ENCODE measurements at places on chromosomes 5 and 9.

GRCh38 chr5:117889596-117889995, 1098.8 kb downstream of the DTWD2 start:
- DNase-seq, result no peak

GRCh38 chr5:15693933-15694332, 194.0 kb downstream of the FBXL7 start:
- DNase-seq, result no peak

DNA sequence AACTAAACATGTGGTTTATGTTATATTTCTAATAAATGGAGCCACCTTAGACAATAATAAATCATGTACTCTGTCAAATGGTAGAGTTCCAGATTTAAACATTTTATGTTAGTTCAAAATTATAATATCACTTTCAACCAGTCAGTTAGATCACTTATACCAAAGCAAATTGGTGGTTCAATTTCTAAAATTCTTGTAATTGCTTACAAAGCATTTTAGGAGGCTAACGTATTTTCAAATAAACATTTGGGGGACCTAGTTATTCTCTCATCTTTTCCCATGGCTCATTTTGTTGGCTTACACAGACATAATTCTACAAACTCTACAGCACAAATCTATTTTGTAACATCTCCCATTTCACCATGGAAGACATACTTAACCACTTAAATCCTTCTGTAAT, 39.9 kb downstream of the EDIL3 start:
- DNase-seq, result no peak

DNA sequence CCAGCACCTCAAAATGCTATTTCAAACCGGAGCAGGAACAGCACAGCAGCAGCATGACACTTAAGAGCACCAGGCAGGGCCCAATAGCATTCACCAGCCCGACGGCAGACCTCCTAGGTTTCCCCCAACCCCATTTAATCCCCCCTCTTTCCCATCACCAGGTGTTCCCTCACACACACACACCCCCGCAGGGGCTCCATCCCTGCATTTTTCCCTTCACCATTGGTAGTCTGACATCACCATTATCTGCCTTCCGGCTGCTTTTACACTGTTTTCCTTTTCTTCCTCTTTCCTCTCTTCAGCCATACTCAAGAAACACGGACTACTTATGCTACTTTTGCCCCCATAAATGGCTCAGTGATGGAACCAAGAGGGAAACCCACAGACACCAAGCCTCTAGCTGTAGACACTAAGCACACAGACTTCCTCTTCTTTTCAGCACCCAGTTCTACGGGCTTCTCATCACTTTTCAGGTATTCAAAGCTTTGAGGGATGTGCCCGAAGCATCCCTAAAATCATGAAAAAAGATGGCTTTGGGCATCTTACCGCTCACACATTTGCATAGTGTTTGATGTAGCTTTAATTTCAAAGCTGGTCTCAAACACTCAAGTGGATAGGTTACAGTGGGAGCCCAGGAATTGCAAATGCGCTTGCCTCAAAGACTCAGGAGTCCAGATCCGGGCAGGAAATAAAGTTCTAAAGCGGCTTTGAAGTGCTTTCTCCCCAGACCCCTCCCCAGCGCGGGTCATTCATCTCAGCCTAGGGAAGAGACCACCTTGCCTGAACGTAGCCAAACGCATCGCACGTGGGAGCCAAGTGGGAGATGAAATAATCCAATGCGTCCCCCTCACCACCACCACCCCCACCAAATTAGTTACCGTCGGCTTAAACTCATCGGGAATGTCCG, 141.5 kb downstream of the TSSK1B start:
- no peak for DNase-seq

DNA sequence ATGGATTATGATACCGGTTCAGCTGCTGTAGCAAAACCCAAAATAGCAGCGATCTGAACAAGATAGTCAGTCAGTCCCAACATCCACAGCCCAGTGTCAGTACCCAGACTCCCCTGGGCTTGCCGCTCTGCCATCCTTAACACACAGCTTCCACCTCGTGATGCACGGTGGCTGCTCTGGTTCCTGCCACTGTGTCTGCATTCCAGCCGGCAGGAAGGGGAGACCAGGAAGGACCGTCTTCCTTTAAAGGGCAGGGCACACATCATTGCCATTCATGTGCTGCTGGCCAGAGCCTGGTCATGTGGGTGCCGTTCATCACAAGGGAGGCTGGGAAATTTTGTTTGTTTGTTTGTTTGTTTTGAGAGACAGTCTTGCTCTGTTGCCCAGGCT, 131.0 kb upstream of the IER5L start:
- no peak for DNase-seq

DNA sequence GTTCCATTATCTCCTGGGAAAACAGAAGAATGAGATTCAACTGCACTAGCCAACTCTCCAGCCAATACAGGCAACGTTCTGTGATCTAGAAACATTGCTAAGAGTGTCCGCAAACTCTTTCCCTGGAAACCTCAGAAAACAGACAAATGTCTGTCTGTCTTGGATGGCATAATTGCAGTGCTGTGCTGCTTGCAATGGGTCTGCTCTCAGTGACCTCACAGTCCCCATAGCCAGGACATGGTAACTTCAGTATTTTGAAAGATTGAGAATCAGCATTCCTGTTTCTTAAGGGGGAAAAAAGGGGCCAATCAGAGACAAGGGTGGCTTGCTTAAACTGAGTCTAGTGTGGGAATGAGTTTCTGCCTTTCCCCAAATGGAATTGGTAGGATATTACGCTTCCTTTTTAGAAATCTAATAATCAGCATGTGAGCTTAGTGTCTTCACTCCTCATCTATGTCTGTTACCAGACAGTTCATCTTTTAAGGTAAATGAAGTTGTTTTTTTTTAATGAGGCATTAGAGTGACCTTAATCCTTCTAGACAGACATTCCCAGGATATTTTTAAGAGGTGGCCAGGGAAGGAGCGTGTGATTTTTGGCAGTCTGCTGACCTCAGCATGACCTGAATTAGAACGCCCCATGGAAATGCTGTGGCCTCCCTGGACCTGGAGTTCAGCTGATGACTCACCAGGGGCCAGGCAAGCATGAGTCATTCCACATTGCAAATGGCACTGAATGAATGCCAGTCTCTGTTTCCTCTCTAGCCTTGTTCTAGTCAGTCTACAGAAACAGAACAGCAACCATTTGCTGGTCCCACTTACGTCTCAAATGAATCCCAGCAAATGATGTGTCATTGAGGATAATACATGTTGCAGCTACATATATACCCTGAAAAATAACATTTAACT, 210.2 kb upstream of the ACTBL2 start:
- DNase-seq, result peak; percentile 0

DNA sequence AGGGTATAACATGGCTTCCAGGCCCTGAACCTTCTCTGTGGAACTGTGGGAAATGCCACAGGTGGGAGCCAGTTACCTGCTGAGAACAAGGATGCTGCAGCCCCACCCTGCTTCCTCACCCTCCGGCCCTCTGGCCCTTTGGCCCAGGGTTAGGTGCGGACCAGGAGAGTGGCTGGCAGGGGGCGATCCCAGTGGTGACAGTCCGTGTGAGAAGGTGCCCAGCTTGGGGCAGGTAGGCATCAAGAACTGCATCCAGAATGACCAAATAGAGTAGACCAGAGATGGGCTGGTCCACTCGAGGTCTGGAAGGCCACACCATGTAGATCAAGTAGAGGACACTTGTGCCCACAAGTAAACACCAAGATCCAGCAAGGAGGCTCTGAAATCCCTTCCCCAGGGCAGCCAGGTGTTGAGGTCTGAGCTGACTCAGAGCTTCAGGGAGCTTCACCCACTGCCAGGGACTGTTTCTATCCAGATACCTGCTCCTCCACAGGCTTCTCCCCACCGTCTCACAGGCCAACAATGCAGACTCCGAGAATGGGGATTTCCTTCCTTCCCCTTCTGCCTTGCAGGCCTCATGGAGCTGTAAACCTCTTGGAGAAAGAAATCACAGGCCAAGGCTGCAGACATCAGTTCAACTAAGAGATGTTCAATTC, 61.4 kb upstream of the ZSWIM6 start:
- no peak for DNase-seq

DNA sequence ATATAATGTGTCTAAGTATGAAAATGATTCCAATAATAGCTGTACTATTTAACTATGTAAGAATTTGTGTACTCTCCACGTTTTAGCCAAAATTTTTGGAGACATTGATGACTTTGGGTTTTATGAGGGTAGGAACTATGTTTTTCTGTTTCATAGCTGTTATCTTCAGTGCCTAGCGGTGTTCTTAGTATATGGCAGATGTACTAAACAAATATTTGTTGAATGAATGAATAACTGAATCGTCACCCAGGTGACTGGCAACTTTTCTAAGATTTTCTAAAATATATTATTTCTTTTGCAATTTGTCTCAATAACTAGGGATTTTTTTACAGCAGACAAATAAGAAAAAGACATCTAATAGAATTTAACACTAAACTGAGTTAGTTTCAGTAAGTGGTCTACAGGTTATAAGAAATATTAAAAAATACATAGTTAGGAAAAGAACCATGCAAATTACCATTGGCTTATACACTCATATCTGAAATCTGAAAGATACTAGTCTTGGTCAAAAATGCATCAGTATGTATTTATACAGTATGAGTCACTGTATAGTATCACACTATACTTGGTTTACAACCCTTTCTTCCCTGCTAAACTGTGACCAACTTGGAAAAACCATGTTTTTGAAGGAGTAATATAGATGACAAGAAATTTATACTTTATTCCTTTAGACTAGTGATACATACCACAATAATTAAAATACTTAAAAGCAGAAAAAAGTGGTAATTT, 10.5 kb upstream of the ERCC6L2 start:
- DNase-seq, result no peak

- DNase-seq, result no peak
Measured at GRCh38 chr9:69500896-69501295, 171.3 kb downstream of the APBA1 start.

DNA sequence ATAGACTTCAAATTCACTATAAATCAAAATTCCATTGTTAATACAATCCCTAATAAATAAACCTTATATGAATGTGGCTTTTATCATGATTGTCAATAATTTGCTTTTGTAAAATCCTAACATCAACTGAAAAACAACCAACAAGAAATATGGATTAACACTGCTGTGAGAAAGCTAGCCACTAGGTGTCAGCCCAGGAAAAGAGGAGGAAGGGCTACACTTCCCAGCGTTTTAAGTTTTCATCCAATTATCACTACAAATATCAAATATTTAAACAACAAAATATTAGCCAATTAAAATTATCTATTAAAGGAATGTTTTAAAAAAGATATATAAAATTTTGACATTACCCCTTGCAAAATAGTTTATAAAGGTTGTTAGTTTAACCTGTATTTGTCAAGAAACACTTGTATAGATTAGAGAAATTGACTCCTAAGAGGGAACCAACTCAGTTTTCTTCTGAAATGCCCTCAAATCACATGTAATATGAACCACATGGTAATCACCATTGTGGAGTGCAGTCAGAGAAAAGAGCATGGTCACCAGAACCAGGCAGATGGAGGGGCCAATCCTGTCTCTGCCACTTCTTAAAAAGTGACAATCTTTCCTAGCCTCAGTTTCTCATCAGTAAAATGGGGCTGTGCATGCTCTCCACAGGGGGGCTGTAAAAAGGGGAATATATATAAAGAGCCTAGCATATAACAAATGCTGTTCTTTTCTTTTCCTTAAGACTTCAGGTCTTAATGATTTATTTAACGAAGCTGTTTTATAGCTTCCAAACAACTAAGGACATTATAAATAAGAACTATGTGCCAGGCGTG, 188.2 kb downstream of the CRB2 start:
- DNase-seq, result peak; percentile 26

GRCh38 chr5:125559296-125559695, 812.9 kb upstream of the ZNF608 start:
- DNase-seq, result no peak

DNA sequence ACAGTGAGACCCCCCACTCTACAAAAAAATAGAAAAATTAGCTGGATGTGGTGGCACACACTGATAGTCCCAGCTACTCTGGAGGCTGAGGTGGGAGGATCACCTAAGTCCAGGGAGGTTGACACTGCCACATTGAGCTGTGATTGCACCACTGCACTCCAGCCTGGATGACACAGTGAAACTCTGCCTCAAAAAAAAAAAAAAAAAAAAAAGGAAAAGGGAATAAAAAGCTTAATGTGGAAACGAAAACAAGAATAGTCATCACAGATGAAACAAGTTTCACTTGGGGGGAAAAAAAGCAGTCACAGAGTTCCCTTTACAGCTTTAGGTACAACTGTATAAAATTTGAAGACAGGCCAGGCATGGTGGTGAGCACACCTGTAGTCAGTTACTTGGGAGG, 84.2 kb downstream of the FNBP1 start:
- DNase-seq, result no peak

DNA sequence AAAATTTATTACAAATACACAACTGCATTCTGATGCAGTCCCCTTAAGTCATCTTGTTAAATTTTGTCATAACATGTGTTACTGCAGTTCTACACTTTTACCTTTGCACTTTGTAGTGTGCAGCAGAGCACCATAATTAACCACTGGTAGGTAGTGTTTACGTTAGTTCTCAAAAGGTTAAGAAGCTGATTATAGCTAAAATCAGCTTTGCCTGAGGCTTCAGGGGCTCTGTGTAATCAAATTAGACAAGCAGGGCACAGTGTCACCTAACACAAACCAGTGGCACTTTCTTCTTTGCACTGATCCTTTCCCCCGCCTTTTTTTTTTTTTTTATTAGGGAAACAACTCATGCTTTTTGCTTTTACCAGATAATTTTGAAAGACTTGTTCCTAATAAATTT, 26.1 kb downstream of the POU5F2 start:
- DNase-seq, result no peak

DNA sequence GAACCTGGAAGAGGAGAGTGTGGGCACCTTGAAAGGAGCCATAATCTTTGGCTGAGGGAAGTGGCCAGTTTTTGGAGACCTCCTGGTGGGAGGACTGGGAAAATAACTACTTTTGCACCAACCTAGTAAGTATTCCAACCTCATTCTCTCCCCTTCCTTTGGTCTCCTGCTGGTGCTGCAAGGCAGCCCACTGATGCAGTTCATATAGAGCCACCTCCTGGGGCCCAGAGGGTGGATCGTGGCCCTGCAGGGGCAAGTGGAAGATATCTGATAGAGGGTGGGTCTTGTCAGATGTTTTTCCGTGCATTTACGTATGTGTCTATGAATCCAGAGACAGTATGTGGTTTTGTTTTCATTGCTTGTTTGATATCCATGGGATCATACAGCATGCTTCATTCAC, 172.8 kb upstream of the PITX1 start:
- DNase-seq, result no peak

DNA sequence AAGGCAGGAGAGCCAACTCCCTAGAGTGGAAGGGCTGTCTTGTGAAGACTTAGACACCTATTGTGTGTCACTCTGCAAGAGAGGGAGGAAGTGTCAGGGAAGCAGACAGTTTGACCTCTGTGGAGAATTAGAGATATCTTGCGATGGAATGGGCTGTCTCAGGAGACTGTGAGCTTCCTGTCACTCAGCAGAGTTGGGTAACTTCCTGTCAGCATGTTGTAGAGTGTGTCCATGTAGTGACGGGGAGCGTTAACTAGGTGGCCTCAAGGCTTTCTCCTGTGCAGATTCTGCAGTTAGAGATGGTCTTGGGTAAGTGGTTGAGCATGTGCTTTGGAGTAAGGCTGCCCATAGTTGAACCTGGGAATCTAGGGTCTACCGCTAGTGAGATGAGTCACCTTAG, 136.5 kb downstream of the KIF4B start:
- DNase-seq, result no peak

- no peak for DNase-seq
Measured at GRCh38 chr9:111438541-111439235, 45.5 kb downstream of the ECPAS start.

Data from CD4-positive, alpha-beta T cell treated with Interleukin-2 at 100 ng/mL for 4 hours (primary cell).